Muscle of back (tissue), 13 donors: ENCODE measurements at places on chromosomes 7 and 10.

- no peak for DNase-seq
Observed at GRCh38 chr10:74335501-74335900, 184.5 kb downstream of the ADK start.

GRCh38 chr10:124004663-124005004, 88.8 kb downstream of the CHST15 start:
- no peak for DNase-seq

DNA sequence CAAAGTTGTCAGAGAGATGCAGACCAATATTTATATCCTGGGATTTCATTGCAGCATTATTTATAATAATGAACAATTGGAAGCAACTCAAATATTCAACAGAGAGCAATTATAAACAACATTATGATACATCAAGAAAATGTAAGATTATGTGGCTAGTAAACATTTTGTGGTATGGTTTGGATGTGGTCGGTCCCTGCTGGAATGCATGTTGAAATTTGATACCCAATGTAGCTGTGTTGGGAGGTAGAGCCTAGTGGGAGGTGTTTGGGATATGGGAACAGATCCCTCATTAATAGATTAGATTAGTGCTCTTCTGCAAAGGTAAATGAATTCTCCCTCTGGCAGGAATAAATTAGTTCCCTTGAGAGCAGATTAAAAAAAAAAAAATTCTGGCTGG, 350.9 kb downstream of the ANKRD30A start:
- no peak for DNase-seq

GRCh38 chr7:6232116-6232515, 40.3 kb downstream of the CYTH3 start:
- DNase-seq: no peak

DNA sequence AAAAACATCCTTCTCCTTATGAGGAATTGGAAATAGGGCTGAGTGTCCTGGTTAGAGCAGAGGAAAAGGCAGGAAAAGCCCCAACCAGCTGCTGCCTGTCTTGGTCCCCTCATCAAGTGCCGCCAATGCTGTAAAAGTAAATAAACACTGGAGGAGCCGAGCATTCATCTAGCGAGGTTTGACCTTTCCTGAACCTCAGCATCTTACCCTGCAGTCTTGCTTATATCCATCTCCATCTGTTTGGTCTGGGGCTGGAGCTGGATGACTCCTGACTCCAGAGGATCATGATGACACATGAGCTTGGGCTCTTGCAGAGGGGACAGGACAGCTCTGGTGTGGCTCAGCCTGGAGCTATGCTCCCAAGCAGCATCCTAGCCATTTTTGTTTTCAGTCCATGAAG, 501.1 kb downstream of the TNS3 start:
- DNase-seq: no peak
